ENCODE measurements at places on chromosomes 7 and 10.

- no peak for DNase-seq
Measured at GRCh38 chr10:23053036-23053435, 42.3 kb upstream of the MSRB2 start.

- no peak for DNase-seq
Measured at GRCh38 chr7:156666368-156667109, 26.0 kb downstream of the RNF32 start.

DNA sequence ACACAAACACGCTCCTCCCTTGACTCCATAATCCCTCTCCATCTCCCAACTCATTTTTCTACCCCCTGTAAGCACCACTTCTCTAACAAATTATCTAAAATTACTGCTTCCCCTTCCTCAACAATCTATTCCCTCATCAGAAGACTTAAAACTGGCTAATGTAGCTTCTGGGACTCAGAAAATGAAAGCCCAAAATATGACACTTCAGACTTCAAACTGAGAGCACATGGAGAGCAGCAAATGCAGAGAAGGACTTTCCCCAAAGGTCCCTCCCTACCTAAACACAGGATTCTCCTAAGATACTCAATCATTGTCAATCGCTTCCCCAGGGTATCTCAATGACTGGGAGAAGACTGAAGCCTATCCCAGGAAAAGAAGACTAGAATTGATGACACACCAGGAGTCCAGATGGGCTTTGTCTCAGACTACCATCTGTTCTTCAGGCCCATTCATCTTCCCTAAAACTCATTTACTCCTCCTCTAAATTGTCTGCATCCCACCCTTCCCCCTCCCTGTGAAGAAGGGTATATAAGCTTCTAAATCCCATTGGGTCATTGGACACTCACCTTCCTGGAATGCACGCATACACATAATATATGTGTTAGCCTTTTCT, 39.2 kb downstream of the ST8SIA6 start:
- DNase-seq, result no peak

DNA sequence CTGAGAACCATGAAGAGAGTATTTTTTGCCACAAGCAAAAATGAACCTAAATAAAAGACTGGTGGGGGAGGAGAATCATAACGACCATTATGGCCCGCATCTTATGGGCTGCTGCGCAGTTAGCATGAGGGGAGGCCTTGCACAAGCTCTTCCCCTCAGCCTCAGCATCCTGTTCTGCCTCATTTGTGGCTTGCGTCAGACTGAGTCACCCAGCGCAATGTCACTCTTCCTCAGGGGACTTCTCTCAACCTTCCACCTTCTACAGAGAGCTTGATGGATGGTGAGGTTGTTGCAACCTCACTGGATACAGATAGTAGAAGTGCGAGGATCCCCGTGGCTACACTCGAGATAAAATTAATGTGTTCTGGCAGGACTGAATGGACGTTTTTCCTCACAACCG, 16.8 kb upstream of the GPR15LG start:
- DNase-seq, result no peak

GRCh38 chr10:102646610-102647442, 2.5 kb downstream of the TRIM8 start:
- DNase-seq, result no peak

GRCh38 chr7:50953820-50954219, 171.1 kb upstream of the GRB10 start:
- DNase-seq, result no peak

DNA sequence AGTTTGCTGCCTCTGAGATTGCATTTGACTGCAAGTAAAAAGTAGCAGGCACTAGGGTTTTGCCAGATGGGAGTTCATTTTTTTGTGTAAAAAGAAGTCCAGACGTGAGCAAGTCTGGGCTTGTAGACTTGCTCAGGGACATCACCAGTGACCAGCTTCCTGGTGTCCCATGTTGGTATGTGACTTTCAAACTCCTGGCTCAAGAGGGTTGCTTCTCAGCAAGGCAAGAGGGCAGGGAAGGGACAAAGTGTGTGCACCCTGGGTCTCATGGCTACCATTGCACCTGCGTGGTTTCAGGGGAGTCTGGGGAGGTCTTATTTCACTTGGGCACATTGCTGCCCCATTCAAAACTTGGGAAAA, 79.3 kb upstream of the ZNF716 start:
- no peak for DNase-seq

DNA sequence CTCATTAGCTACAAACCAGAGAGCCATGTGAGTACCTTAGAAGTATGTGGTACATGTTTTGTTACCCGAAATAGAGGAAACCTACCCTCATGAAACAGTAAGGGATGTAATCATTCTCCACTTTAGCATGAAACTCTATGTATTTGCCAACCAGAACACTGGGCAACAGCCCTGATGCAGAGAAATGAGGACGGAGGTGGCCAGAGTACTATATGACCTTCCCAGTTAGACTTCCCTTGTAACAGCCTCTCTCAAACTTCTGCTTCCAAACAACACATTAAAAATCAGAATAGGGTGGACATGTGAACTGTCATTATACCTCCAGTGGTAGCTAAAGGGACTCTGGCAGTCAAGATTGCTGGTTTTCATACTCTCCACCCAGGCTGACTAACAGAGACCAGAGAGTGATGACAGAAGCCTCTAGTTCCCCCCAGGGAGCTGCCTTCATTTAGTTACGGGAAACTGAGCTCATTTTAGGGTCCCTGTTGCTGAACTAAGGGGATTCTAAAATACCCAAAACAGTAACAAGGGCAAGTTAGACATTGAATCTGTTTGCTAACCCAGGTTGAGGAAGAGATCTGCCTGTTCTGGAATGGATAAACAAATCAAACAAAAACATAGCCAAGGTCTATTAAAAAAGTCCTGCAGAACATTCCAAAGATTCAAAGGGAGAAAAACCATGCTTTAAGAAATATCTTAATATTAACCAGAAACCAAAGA, 83.1 kb downstream of the VPS41 start:
- no peak for DNase-seq
